Fibroblast of the conjunctiva (primary cell): ENCODE measurements at places on chromosomes 7 and 10.
A peak's percentile ranks its signal among the peaks of the same experiment; 100 is the strongest.

- no peak for DNase-seq
Observed at GRCh38 chr7:761101-761500, 34.0 kb upstream of the PRKAR1B start.

DNA sequence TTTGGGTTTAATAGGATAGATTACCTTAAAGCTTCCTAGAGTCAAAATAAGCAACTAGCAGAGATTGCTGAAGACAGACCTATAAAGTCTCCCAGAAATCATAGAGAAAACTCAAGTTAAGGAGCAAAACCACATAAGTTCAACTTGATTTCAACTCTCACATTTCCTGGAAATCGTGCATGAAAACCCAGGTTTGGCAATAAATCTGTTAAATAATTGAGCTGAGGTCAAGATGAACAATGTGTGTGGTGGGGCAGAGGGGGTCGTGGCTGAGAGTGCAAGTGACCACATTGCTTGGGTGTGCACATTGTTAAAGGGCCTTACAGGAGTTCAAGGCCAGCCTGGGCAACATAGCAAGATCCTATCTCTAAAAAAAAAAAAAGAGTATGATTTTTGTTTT lies 636.5 kb downstream of the GALNT17 start:
- no peak for DNase-seq

DNA sequence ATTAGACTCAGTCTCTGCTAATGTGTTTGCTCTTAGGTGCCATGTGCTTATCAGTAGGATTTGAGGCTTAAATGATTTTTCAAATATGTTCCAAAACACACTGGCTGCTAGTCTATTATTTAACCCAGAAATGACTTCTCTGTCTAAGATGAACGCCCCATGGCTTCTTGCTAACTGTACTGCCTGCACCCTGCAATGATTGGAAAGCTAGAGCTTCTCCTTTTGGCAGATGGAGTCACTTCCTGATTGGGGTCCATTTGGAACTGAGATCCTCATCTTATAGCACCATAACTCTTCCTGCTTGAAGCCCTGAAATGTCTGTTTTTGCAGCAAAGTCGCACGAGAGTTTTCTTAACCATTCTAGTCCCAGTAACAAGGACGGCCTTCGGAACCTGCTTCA lies 186.5 kb upstream of the ADO start:
- DNase-seq, result no peak

GRCh38 chr10:132253092-132253687 lies 54.6 kb downstream of the STK32C start:
- no peak for DNase-seq

GRCh38 chr7:132296820-132297219 lies 279.4 kb downstream of the PLXNA4 start:
- DNase-seq, result no peak

DNA sequence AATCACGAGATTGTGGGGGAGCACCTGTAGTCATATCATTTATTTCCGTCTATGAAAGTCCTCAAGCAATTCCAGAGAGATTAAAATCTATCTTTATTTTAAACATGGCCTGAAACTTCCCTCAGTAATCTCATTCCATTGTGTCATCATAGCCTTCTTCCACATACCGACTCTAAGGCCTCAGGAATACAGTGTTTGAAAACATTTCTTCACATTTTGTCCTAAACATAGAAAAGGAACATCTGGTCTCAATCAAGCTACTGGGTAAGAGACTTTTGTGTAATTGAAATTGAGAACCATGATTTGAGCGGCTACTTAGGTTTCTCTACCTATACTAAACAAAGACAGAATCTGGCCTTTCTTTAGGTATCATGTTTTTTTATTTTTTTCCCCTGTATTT lies 78.0 kb upstream of the ELMO1 start:
- DNase-seq, result peak; percentile 21

- DNase-seq, result peak; percentile 72
Observed at GRCh38 chr10:91551856-91552255, 81.0 kb downstream of the PPP1R3C start.

- DNase-seq, result no peak
Observed at GRCh38 chr10:118370499-118370898, 28.4 kb upstream of the FAM204A start.

- no peak for DNase-seq
Observed at GRCh38 chr10:103752680-103753248, 102.6 kb downstream of the SH3PXD2A start.
